ENCODE measurements at places on chromosomes 12 and 14. TPM values are rescaled to one million over a fixed set of nuclear protein-coding genes. Genes with fewer than 3 reads are reported as not detected.

GRCh38 chr14:34711169-34711568 lies 3.2 kb downstream of the CFL2 start:
- no peak for DNase-seq
- H3K27me3 ChIP-seq: no peaks in the 10 kb centered on the region

DNA sequence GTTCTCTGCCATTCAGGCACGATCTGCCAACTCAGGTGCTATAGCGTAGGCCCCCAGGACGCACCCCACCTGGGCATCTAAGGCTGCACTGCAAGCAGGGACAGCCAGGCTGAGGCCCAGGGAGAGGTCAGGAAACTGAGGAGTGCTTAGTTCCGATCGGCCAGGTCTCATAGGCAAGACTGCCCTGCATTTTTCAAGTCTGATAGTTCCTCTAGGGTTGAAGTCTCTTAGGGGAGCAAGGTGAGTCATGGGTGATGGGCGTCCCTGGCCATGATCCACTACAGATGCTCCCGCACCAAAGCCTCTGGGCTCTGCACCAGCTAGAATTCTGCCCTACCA lies 13.2 kb downstream of the NOPCHAP1 start:
- H3K4me1 ChIP-seq: no peaks in the 10 kb centered on the region
- no peak for DNase-seq
- H3K27me3 ChIP-seq: no peaks in the 10 kb centered on the region
- peaks cover 93% of the 10 kb centered on the region for H3K36me3 ChIP-seq
- no peak overlapping the region for H3K27ac ChIP-seq
- no peak overlapping the region for H3K4me3 ChIP-seq

SLC6A12 gene
- total RNA-seq: not detected

PTHLH gene
- 0.78 TPM for total RNA-seq

GRCh38 chr14:89954070-89955021 lies at the start of gene EFCAB11:
TSS of gene EFCAB11 (minus strand) at chr14:89954730. CDS start at chr14:89954660, 70 bp downstream.
- peaks cover 7% of the 10 kb centered on the region for H3K4me1 ChIP-seq
- no peaks in the 10 kb centered on the region for H3K27me3 ChIP-seq
- peak within 1 kb of the TSS; percentile 85 for H3K4me3 ChIP-seq
- peak within 1 kb of the TSS; percentile 88 for H3K27ac ChIP-seq

DNA sequence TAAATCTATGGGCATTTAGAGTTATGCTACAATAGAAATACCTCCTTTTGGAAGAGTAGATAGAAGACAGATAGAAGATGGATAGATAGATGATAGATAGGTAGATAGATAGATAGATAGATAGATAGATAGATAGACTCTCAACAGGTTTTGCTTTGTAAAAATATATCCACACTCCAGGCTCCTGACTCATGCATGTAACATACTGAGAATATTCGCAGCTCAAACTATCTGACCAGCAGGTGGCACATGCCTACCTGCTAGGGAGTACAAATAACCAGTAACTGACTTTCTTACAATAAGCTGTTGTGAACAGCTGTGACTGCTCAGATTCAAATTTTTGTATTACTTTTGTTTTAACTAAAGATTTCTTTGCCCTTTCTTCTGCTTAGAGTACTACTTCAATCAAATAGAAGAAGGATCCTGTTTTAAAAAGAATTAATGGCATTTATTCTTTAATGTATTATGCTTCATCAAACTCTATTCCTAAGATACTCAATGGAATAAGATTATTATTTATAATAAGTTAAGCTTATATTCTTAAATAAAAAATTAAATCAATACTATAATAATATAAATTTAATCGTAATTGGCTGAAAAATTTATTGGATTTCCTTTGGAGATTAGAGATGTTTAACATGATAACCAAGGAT lies 15.8 kb upstream of the CPNE8 start:
- no peaks in the 10 kb centered on the region for H3K27me3 ChIP-seq
- H3K36me3 ChIP-seq: no peaks in the 10 kb centered on the region
- no peaks in the 10 kb centered on the region for H3K4me1 ChIP-seq
- H3K27ac ChIP-seq: no peak overlapping the region
- no peak overlapping the region for H3K4me3 ChIP-seq
- DNase-seq: peak; percentile 67

- H3K27ac ChIP-seq: no peak overlapping the region
- no peaks in the 10 kb centered on the region for H3K4me1 ChIP-seq
- DNase-seq: peak; percentile 38
Measured at GRCh38 chr12:105946493-105946901, 192.3 kb downstream of the NUAK1 start.

DNA sequence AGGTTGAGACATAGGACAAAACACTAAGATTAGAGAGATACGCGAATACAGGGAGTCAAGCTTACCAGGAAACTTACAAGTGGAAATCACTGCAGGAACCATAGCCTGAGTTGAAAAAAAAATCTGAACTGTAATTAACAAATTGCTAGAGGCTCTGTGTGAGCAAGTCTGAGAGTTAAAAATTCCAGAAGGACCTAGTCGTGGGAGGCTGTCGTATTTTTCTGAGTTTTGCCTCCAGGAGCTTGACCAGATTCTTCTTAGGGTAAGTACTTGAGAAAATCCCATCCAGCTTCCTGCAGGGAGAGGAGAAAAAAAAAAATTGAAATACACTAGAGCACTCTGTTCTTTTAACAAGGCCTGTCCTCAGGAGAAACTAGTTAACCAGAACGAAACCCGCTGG lies 22.7 kb downstream of the DIO2 start:
- no peaks in the 10 kb centered on the region for H3K36me3 ChIP-seq
- no peak for DNase-seq
- no peaks in the 10 kb centered on the region for H3K27me3 ChIP-seq
- no peak overlapping the region for H3K4me3 ChIP-seq
- H3K27ac ChIP-seq: no peak overlapping the region

DNA sequence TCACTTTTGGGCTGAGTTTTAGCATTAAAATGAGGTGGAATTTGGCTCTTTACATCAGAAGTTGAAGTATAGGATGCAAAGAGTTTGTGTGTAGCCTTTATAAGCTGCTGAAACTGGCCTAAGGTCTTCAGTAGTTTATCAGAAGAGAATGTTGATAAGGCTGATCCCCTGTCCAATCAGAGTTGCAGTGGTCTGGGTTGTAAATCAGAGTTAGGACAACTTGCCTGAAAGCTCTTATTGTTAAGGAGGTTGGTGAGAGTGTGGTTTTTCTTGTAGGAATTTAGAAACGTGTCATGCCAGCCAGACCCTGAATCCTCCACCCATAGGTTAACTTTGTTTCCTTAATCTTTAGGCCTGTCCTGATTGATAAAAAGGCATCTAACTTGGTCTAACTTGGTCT lies 143.5 kb downstream of the ST8SIA1 start:
- no peaks in the 10 kb centered on the region for H3K4me1 ChIP-seq
- H3K4me3 ChIP-seq: no peak overlapping the region
- H3K27me3 ChIP-seq: no peaks in the 10 kb centered on the region
- H3K36me3 ChIP-seq: no peaks in the 10 kb centered on the region
- H3K27ac ChIP-seq: no peak overlapping the region

KLRK1 gene
- total RNA-seq: 0.09 TPM

DNA sequence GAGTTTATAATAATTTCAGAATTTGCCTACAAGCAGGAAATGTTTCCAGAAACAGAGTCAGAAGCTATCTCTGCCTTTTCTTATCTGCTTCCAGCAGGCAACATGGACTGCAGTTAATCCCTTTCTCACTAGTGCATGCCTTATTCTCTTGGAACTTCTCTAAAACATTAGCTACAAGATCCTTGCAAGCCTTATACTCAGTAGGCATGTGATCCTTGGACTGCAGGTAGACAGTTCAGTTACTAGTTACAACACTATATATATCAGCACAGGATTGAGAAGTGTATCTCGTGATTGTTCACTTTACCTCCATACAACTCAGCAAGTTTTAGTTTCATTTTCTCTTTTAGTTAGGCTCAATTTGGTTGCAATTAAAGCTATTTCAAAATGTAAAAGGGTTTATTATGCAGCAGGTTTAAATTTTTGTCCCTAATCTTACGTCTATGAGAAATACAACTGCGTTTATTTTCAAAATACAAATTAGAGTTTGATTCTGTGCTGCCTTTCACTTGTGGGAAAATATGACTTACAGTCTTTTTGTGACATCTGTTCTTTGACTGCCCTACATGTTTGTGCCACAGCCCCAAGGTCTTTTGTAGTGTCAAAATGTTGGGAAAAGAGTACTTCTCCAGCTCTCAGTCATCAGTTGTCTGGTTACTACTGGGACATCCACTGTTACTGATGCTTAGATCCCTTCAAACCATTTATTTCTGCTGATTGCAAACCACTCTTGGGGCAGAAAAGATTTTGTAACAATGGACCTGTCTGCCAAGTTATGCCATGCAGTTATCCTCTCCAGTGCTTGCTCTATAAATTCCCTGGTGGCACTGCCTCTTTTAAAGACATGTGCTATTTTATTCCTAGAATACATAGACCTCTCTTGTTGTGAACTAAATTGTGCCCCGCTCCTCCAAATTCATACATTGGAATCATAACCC lies 709.0 kb upstream of the FOXG1 start:
- H3K36me3 ChIP-seq: no peaks in the 10 kb centered on the region
- H3K4me1 ChIP-seq: no peaks in the 10 kb centered on the region
- DNase-seq: no peak
- no peak overlapping the region for H3K4me3 ChIP-seq
- H3K27ac ChIP-seq: no peak overlapping the region
- H3K27me3 ChIP-seq: no peaks in the 10 kb centered on the region

GRCh38 chr14:63713764-63714163 lies 14.1 kb downstream of the SGPP1 start:
- H3K4me1 ChIP-seq: peaks cover 11% of the 10 kb centered on the region
- no peaks in the 10 kb centered on the region for H3K36me3 ChIP-seq
- H3K27me3 ChIP-seq: no peaks in the 10 kb centered on the region
- no peak overlapping the region for H3K4me3 ChIP-seq
- no peak for DNase-seq

GRCh38 chr14:22024137-22024536 lies 350.5 kb upstream of the OR4E1 start:
- no peaks in the 10 kb centered on the region for H3K27me3 ChIP-seq
- no peak overlapping the region for H3K4me3 ChIP-seq
- no peaks in the 10 kb centered on the region for H3K36me3 ChIP-seq
- H3K4me1 ChIP-seq: no peaks in the 10 kb centered on the region
- no peak overlapping the region for H3K27ac ChIP-seq

GRCh38 chr14:93092606-93093556 lies 22.8 kb downstream of the ITPK1 start:
- no peak overlapping the region for H3K4me3 ChIP-seq
- H3K4me1 ChIP-seq: peaks cover 22% of the 10 kb centered on the region
- H3K36me3 ChIP-seq: no peaks in the 10 kb centered on the region
- no peak for DNase-seq
- no peak overlapping the region for H3K27ac ChIP-seq

GRCh38 chr12:25502118-25502517 lies 51.0 kb downstream of the LMNTD1 start:
- H3K4me3 ChIP-seq: no peak overlapping the region
- no peaks in the 10 kb centered on the region for H3K27me3 ChIP-seq
- DNase-seq: no peak

- no peaks in the 10 kb centered on the region for H3K27me3 ChIP-seq
- DNase-seq: no peak
- H3K27ac ChIP-seq: no peak overlapping the region
- no peak overlapping the region for H3K4me3 ChIP-seq
- H3K4me1 ChIP-seq: no peaks in the 10 kb centered on the region
Measured at GRCh38 chr14:62711351-62712023, 333.8 kb downstream of the KCNH5 start.

DNA sequence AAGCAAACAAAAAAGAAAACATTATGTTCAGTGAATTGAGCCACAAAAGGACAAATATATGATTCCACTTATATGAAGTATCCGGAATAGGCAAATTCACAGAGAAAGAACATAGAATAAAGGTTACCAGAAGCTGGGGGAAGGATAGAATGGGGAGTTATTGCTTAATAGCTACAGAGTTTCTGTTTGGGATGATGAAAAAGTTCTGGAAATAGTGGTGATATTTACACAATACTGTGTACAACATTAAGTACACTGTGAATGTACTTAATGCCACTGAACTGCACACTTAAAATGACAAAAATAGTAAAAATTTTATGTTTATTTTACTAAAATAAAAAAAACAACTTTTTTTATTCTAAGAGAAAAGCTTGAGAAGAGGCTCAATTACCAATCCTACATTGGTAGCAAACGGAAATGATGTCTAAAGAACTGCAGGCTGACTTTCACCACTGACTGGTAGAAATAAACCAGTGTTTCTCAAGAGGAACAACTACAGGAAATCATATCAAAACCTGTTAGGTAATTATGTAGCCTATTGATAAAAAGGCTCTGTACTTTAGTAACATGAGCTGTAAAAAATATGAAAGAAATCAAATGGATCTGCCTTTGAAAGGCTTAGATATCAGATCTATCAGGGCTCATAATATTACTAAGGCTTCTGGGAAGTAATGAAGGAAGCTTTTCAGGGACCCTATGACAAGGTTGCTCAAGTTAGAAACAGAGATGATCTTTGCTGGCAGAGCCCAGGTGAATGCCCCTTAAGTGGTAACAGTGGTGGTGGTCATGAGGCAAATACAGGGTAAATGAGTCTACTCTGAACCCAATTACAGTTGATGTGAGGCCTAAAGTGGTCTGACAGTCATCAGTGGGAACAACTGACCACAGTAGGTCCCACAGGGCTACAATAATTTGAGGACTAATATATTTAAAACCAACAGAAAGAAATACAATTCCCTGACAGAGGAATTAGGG lies 41.3 kb downstream of the BAZ1A start:
- DNase-seq: no peak
- no peak overlapping the region for H3K27ac ChIP-seq
- H3K4me1 ChIP-seq: no peaks in the 10 kb centered on the region
- H3K4me3 ChIP-seq: no peak overlapping the region
- H3K27me3 ChIP-seq: no peaks in the 10 kb centered on the region

- no peaks in the 10 kb centered on the region for H3K4me1 ChIP-seq
Measured at GRCh38 chr14:104383996-104384775, 195.4 kb upstream of the C14orf180 start.

DNA sequence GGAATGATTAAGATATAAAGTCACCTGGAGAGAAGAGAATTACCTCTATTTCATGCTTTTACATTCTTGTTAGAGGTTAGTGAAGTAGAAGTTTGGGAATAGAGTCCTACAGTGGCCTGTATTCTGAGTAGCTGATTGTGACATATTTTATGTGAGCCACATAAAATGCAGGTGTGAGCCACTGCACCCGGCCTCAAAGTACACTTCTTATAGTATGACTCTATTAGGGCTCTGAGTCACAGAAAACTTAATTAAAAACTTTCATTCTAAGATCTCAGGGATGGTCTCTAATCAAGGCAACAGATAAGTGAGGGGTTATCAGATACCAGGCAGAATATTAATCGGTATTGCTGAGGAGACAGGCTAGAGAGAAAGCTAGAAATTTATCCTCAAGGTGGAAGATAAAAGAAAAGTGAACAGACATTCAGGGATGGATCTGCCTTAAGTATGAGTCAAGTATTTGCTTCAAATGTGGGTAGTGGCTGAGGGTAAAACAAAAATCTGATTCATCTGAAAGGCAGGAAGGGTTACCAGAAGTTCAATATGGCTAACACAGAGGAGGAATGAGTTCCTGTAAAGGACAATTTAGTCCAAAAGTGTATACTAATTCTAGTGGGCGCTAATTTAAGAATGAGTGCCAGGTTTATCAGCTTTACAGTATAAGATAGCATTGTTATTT lies 5.5 kb upstream of the G2E3 start:
- no peaks in the 10 kb centered on the region for H3K36me3 ChIP-seq
- no peak overlapping the region for H3K4me3 ChIP-seq
- H3K27ac ChIP-seq: no peak overlapping the region
- H3K4me1 ChIP-seq: peaks cover 3% of the 10 kb centered on the region

GRCh38 chr14:38824706-38825105 lies 278.3 kb downstream of the SEC23A start:
- H3K27ac ChIP-seq: no peak overlapping the region
- H3K4me1 ChIP-seq: no peaks in the 10 kb centered on the region
- H3K4me3 ChIP-seq: no peak overlapping the region
- H3K27me3 ChIP-seq: no peaks in the 10 kb centered on the region
- H3K36me3 ChIP-seq: no peaks in the 10 kb centered on the region

Measured in K562 (cell line).